ENCODE measurements at places on chromosomes 16 and 17.

- DNase-seq = no peak
These were observed 79.2 kb downstream of the ARHGAP23 start for GRCh38 chr17:38507436-38507835.

- DNase-seq = no peak
These were observed 38.9 kb downstream of the SLFN12L start for GRCh38 chr17:35498448-35499178.

DNA sequence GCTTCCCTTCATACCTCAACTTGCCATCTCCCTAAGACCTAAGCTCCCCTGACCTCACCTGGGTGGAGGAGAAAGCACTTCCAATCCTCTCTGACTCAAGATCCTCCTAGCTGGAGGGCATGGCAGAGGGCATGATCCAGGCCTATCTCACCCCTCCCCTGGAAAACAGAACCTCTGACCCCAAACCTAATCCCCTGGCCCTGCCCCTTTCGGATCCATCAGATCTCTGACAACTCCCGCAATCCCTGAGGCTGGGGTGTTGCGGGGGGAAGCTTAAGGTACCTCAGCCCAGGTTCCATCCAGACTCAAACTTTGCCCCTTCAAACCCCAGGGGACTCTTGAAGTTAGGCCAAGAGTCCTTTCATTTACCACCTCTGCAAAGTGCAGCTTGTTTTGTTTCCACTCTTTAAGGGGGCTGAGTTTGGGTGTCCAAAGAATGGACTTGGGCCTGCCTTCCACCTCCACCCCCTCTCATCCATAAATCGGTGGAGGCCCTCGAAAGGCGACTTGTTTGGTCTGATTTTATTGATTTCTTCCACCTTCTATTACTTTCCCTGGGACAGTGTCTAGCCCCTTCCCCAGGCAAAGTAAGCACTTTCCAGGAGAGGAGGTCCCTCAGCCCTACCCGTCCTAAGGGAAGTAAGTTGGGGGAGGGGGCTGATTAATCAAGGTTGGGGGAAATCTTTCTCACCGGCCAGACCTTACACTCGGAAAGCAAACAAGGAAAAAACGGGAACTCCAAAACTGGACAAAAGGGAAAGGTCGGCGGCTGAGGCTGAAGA, 2.6 kb downstream of the EPOP start:
- no peak for DNase-seq

DNA sequence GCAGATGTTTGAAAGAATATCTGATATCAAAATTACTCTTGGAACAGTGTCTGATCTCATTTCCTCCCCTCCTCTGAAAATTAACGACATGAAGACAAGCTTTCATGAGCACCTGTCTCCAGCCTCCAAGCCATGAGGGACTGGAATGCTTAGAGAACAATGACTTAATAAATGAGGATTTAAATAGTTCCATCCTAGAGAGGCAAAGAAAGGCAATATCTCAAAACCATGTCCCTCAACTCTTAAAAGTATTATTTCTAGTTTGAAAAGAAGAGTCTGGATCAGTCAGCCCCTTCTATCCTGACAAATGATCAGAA, 137.5 kb downstream of the ANKFN1 start:
- peak; percentile 35 for DNase-seq

- DNase-seq = peak; percentile 19
These were observed 116.9 kb upstream of the CLEC3A start for GRCh38 chr16:77905374-77905920.

- no peak for DNase-seq
These were observed 28.8 kb downstream of the TOM1L2 start for GRCh38 chr17:17943281-17943984.

DNA sequence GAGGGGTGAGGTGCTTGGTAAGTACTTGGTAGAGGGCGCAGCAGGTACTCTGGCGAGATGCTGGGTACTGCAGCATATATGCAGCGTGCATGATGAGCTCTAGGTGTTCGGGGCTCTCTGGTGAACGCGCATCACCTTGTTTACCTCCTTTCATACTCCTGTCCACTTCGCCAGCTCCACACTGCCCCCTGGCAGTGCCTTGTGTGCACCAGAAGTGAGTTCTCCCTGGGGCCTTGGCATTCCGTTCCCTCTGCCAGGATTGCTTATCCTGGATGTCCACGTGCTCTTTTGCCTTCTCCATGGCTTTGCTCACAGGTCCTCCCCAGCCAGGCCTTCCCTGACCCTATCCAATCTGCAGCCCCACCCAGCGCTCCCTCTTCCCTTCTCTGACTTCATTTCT, 154.2 kb downstream of the MRM1 start:
- peak; percentile 11 for DNase-seq

DNA sequence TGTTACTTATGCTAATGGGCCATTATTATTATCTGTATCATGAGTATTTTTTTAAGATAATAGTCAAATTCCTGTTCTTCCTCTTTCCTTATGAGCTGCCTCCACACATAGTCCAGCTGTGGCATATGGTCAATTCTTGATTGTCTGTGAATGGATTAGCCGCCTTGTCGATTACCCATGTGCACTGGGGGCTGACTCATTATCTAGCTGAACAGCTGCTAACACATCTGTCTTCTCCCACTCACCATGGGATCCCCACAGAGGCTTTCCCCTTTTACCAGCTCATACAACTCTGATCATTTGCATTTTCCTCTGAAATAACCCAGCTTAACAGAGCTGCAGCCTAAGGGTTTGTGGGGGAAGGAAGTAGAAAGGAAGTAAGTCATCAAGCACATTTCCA, 915.0 kb downstream of the CDH11 start:
- no peak for DNase-seq

- DNase-seq = no peak
These were observed 5.4 kb downstream of the SLC12A3 start for GRCh38 chr16:56870276-56870888.

DNA sequence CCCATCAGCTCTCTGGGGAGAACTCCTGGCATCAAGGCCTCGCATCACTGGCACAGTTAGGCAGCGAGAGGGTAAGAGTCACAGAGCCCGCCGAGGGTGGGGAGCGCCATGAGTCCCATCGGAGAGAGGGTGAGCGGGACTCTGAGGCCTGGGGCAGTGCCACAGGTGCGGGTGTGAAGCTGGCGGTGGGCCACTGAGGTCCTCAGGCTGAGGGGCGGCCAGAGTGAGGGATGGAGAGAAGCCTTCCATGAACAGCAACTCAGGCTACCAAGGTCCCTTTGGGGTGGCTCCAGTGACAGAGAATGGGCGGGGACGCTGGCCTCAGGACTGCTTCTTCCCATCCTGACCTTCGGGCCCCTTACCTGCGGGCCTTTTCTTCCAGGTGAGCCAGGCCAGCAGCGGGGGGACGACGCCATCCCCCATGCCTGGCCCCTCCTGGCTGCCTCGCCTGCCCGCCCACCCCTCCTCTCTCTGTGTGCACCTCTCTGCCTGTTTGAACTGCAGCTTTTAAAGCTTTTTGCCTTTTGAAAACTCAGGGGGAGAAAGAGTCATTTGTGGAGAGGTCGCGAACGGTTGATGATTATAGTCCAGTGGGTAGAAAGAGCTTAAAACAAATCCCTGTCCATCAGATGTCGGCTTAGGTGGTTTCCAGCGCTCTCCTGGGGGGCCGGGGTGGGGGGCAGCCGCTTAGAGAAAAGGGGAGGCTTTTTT, 149.3 kb upstream of the GSE1 start:
- no peak for DNase-seq

GRCh38 chr17:15738066-15738465, 6.0 kb downstream of the TBC1D26 start:
- DNase-seq = no peak

DNA sequence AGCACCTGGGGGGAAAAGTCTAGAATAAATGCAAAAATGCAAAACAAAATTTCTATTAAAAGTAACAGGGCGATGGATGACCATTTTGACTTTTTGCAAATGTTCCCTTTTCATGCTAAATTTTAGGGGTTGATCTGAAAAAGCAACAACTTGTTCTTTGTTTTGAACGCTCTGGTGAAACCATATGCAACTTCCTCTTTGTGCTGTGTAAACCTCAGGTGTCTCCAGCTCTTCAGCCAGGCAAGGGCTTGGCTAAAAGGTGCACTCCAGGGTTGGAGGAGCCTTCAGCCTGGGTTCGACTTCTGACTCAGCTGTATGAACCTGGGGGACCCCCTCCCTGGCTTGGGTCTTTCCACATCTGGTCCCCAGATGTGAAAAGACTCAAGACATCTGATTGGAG, 9.5 kb downstream of the IRF8 start:
- no peak for DNase-seq

- no peak for DNase-seq
These were observed 20.7 kb downstream of the MARCHF10 start for GRCh38 chr17:62787366-62787765.

DNA sequence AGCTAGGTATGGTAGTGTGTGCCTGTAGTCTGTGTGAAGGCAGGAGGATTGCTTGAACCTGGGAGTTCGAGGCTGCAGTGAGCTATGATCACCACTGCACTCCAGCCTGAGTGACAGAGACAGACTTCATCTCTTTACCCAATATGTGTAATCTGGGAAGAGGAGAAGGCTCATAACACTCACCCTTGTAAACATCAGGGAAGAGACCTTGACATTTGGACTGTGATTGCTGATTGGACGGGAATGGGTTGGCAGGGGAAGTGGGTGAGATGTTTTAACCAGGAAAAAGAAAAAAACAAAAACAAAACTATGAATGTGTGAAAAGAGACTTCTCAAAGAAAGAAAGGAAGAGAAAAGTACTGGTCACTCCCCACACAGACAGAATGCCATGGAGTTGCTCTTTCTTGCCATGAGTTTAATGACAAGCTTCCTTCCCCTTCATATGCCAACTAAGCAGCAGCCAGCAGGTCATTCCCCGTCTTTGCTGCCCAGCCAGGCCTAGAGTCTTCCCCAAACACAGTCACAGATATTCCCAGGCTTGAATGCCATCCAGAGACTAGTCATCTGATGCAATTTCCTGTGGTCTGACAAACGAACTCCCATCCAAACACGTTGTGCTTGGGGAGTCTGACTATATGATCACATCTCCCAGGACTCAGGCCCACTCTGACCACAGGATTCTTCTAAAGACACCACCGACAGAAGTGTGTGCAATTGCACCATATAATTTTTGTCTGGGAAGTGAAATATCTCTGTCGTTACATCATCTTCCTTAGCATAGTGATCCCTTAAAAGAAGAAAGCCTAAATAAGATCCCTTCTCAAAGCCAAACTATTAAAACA, 3.6 kb upstream of the XAF1 start:
- peak; percentile 99 for DNase-seq

DNA sequence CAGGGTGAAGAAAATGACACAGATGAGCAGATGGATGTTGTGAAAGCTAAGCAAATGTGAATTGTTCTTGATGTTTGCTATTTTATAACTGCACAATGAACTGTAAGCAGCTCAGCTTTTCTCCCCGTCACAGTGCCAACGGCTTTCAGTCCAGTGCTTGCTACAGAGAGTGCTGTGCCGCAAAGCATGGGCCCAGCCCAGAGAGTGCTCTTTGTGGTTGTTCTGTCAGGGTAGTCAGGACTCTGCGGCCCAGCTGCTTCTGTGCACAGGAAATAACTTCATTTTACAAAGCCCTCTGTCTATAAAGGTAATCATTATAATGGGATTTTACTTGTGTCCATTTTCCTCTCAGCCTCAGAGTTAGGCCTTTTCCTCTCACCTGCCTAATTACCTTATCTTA, 39.1 kb downstream of the CDRT15 start:
- DNase-seq = no peak

- DNase-seq = peak; percentile 22
These were observed 47.8 kb downstream of the NFAT5 start for GRCh38 chr16:69613378-69614154.

- DNase-seq = no peak
These were observed 279.0 kb downstream of the SLC39A11 start for GRCh38 chr17:72813481-72813880.

GRCh38 chr17:56851008-56851407, 17.1 kb downstream of the DGKE start:
- no peak for DNase-seq

GRCh38 chr17:35313875-35314409, 59.5 kb downstream of the SLFN11 start:
- DNase-seq = no peak

GRCh38 chr16:46882304-46882939, 1.7 kb upstream of the GPT2 start:
- DNase-seq = no peak

DNA sequence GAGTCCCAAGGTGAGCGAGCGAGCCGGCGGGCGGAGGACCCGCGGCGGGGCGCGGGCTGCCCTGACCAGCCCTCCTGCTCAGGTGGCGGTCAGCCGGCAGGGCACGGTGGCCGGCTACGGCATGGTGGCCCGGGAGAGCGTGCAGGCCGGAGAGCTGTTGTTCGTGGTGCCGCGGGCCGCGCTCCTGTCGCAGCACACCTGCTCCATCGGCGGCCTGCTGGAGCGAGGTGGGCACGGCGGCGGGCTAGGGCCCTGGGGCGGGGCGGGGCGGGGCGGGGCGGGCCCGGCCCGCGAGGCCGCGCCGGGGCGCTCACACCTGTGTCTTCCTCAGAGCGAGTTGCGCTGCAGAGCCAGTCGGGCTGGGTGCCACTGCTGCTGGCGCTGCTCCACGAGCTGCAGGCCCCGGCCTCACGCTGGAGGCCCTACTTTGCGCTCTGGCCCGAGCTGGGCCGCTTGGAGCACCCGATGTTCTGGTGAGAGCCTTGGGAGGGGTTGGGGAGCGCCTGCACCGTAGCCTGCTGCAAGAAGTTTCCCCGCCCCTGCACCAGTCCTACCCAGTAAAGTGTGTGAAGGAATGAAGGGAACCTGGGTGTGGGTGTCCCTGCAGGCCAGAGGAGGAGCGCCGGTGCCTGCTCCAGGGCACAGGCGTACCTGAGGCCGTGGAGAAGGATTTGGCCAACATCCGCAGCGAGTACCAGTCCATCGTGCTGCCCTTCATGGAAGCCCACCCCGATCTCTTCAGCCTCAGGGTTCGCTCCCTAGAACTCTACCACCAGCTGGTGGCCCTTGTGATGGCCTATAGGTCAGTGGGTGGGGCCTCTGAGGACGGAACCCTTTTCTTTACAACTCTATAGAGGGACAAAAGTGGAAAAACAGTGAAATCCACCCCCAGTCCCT, 802 bp downstream of the SETD6 start:
- peak; percentile 27 for DNase-seq

GRCh38 chr17:28151001-28151400, 108.5 kb downstream of the NLK start:
- no peak for DNase-seq

GRCh38 chr17:35088881-35089585, 25.5 kb upstream of the RFFL start:
- peak; percentile 74 for DNase-seq

DNA sequence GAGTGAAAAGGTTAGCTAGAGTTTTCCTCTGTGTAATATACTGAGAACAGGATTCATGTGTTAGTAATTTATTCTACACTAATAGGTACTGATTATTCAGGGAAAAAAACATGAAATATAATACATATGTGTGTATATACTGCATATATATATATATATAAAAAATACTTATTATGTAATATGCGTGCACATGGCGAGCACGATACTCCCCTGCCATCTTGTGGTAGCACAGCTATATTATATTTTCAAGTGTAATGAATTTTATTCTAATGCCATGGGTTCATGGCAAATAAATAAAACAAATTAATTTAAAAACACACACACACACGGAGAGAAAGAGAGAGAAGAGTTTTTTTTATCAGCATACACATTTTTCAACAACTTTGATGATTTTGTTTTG, 460.6 kb downstream of the KCNJ2 start:
- no peak for DNase-seq

GRCh38 chr16:77467821-77468335, 33.0 kb upstream of the ADAMTS18 start:
- DNase-seq = no peak

Data from M059J (cell line).